ENCODE measurements at places on chromosomes 4 and X. TPM values are rescaled to one million over a fixed set of nuclear protein-coding genes. Genes with fewer than 3 reads are reported as not detected.

Gene TEX13B
- polyA plus RNA-seq, result not detected

Gene ETNPPL
- 0.42 TPM for polyA plus RNA-seq

GRCh38 chr4:86565651-86566050, 28.5 kb upstream of the PTPN13 start:
- H3K27me3 ChIP-seq, result no peaks in the 10 kb centered on the region
- peaks cover 5% of the 10 kb centered on the region for H3K4me1 ChIP-seq
- no peak overlapping the region for H3K27ac ChIP-seq
- no peak for DNase-seq
- no peak overlapping the region for H3K4me3 ChIP-seq

DNA sequence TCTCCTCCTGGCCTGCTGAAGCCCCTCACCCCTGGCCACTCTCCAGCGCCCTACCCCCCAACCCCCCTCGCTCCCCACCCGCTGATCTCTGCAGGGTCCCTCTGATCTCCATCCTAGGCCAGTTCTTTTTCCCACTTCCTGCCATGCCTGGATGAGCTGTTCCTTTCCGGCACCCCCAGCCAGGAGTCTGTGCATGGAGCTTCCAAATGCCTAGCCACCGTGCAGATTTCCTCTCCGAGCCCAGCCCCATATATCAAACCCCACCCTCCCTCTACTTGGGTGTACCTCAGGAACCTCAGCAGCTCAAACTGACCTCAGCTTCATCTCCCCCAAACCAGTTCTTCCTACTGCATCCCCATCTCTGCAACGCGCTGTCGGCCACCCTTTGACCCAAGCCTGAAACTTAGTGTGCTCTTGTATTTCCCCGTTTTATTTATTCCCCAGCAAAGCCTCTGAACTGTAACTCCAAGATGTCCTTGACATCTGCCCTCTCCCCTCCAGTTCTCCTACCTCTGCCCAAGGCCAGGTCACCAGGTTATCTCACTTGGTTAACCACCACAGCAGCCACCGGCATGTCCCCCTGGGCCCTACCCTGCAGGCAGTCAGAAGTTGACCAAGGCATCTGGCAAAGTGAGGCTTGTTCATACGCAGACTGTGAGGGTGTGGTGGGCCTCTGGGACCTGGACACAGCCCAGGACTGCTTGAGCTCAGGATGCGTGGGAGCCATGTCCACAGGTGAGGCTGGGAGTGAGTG, 194.9 kb upstream of the PSAPL1 start:
- H3K36me3 ChIP-seq, result no peaks in the 10 kb centered on the region
- no peak for DNase-seq
- peaks cover 13% of the 10 kb centered on the region for H3K4me1 ChIP-seq
- H3K27me3 ChIP-seq, result no peaks in the 10 kb centered on the region
- H3K27ac ChIP-seq, result no peak overlapping the region

GRCh38 chrX:51024106-51024696, 113.7 kb downstream of the BMP15 start:
- no peaks in the 10 kb centered on the region for H3K36me3 ChIP-seq
- no peak overlapping the region for H3K4me3 ChIP-seq
- H3K27ac ChIP-seq, result no peak overlapping the region

All from cardiac muscle cell (in vitro differentiated cells and primary cell).